GDM1 (cell line): ENCODE measurements at places on chromosomes 16 and 17.

- DNase-seq = no peak
Observed at GRCh38 chr16:79607587-79607986, 7.0 kb upstream of the MAF start.

DNA sequence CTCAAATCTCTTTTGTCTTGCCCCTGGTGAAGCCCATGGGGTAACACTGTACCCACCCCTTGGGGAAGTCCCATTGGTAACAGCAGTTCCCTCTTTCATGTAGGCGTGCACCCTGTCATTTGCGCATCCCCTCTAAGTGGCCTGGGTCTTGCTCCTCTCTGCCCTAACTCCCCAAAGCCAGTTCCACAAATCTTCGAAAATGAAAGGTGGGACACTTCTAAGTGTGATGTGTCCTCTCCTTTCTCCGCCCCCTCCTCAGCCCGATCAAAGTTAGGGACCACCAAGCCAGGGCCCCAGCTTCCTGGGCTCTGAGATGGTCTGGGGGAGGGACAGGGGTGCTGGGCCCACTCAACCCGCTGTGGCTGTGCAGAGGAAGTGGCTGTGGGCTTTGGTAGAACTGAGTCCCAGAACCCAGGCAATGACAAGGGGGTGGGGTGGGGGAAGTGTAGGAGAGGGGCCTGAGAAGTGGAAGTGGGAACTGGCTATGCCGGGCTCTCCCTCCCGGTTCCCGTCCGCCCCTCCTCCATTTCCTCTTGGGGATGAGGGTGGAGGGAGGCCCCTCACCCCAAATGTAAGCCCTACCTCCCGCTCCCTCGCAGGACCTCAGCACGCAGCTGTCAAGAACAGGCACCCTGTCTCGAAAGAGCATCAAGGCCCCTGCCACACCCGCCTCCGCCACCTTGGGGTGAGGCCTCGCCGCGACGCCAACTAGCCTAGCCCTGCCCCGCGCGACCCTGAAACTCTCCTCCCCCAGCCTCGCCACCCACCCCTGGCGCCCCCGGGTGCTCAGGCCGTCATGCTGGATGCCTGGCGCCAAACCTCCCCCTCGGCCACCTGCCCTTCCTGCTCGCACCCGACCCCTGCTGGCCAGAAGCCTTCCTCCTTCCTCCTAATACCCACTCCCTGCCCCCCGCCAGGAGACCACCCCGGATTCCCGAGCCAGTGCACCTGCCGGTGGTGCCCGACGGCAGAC is 8.7 kb downstream of the ABI3 start:
- peak; percentile 29 for DNase-seq

GRCh38 chr16:88888461-88889387 is 22.3 kb upstream of the PABPN1L start:
- DNase-seq = no peak

- no peak for DNase-seq
Observed at GRCh38 chr16:66840883-66841282, 3.3 kb upstream of the CA7 start.

DNA sequence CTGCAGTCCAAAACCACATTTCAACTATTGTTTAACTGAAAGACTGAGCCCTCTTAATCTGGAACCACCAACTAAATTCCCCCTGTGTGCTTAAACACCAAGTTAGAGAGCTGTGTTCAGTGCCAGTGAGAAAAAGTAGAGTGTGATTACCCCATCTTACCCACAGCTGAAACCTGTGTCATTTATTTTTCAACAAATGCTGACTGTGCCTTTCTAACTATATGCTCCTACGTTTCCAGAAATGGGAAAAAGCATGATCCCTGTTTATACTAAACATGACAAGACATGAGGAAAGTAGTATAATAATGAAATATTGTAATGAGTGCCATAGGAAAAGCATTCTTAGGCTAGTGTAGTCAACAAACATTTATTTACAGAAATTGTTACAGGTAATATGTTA is 7.4 kb upstream of the TOX3 start:
- no peak for DNase-seq

DNA sequence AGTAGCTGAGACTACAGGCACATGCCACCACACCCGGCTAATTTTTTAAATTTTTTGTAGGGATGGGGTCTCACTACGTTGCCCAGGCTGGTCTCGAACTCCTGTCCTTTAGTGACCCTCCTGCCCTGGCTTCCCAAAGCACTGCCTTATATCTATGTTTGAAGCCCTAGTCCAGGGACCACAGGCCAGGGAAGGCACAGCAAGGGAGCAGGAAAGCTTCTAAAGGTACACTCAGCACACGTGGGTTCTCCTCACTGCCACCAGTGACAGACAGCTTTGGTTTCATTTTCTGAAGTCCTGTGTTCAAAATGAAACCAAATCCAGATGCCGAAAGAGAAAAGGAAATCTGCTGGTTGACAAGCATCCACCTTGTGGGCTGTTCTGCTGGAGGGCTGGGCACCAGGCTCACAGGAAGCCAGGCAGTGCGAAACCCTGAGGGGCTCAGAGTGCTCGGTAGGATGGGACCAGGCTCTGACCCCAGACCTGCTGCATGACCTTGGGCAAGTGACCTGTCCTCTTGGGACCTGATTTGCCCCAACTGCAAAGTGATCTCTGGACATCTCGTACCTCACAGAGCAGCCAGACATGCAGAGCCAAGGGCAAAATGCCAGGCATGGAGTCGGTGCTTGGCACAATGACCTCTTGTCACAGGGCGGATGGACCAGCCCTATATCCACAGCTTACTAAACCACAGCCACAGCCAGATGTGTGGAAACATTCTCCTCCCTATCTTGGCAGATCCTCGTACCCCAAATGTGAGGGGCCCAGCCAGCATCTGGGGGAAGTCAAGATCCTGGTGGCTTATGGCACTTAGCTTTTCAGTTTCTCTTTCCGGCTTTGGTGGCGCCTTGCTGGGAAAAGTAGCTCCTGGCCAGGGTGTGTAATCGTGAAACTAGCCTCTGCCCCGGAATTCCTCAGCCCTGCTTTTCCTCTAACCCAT is 2.8 kb upstream of the SOCS1 start:
- DNase-seq = no peak

- no peak for DNase-seq
Observed at GRCh38 chr16:54947616-54948015, 17.0 kb downstream of the IRX5 start.

GRCh38 chr16:68404736-68405345 is 43.5 kb downstream of the SMPD3 start:
- DNase-seq = no peak
